NCI-H524 (cell line): ENCODE measurements at places on chromosomes 13 and 19.

- DNase-seq = no peak
Observed at GRCh38 chr19:13633522-13633922, 127.2 kb upstream of the CACNA1A start.

GRCh38 chr19:4709440-4710280 lies 14.0 kb downstream of the DPP9 start:
- no peak for DNase-seq

DNA sequence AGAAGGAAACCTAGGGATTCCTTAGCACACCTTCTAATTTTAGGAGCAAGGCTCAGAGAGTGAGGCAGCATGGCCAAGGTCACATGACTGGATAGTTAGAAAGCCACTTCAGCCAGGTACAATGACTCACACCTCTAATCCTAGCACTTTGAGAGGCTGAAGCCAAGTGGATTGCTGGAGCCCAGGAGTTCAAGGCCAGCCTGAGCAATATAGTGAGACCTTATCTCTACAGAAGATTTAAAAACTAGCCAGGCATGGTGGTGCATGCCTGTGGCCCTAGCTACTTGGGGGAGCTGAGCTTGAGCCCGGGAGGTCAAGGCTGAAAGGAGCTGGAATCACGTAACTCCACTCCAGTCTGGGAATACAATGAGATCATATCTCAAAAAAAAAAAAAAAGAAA lies 69.2 kb downstream of the TEX26 start:
- DNase-seq = peak; percentile 33

GRCh38 chr13:48790199-48790598 lies 136.5 kb downstream of the CYSLTR2 start:
- no peak for DNase-seq

DNA sequence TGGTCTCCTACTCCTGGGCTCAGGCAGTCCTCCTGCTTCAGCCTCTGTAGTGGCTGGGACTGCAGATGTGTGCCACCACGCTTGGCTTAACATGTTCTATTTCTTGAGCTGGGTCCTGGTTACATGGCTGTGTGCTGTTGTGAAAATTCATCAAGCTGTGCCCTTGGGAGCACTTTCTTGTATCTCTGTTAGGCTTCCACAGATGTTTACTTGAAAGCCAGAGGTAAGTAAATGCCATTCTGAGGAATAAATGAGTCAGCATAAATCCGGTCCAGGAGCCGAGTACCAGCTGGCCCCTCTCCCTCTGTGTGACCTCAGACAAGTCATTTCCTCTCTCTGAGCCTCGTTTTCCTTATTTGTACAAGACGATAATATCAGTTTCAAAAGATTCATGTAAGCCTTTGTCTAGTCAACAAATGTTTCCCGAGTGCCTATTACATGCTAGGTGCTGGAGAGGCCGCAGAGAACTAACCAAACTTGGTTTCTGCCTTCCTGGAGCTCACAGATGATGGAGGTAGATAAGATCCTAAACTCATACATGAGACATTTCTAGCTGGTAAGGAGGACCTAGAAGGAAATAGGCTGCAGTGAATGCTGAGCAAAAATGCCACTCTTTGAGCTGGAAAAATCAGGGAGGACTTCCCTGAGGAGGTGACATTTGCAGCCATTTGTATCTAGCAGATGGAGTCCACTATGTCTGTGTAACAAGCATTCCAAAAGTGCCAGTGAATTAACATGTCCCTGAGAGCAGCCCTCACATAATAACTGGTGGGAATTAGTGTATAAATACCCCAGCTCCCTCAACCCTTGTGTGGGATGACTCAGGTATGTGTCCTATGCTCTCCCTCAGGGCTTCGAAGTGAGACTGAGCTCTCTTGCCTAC lies 2.7 kb upstream of the RASAL3 start:
- no peak for DNase-seq

- no peak for DNase-seq
Observed at GRCh38 chr13:34179481-34179880, 361.5 kb downstream of the RFC3 start.

- DNase-seq = no peak
Observed at GRCh38 chr19:291561-292280, 518 bp upstream of the PLPP2 start.

- DNase-seq = no peak
Observed at GRCh38 chr19:1609103-1609396, 3.8 kb upstream of the UQCR11 start.

GRCh38 chr13:89514534-89515312 lies 1832.8 kb upstream of the MIR17HG start:
- DNase-seq = peak; percentile 40
